ENCODE measurements at places on chromosomes 6 and 20.
A peak's percentile ranks its signal among the peaks of the same experiment; 100 is the strongest.

GRCh38 chr6:43941174-43941573, 171.2 kb downstream of the VEGFA start:
- no peak for DNase-seq

- peak; percentile 56 for DNase-seq
Measured at GRCh38 chr6:137927777-137928218, 60.7 kb downstream of the TNFAIP3 start.

DNA sequence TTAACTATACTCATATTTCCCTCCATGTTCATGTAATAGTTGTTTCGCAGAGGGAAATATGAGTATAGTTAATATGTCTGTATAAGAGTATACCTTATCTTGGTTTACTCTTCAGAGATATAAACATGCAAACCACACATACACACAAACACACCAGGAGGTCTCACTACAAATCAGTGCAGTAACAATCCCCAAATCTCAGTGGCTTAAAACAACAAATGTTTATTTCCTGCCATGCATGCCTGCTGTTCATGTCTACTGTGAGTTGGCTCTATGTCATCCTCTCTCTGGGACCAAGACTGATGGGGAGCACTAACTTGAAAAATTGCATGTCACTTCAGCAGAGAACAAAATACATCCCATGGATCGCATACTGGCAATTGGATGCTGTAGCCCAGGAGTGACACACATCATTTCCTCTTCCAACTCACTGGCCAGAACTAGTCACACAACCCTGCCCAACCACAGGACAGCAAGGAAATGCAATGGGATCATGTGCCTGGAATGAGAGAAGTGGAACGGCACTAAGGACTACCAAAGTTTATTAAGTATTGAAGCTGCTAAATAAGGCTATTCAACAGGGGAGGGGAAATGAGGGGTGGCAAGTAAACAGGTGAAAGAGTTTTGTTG, 89.0 kb upstream of the DTNBP1 start:
- no peak for DNase-seq

- DNase-seq = no peak
Measured at GRCh38 chr6:107712665-107713551, 111.2 kb downstream of the SCML4 start.

DNA sequence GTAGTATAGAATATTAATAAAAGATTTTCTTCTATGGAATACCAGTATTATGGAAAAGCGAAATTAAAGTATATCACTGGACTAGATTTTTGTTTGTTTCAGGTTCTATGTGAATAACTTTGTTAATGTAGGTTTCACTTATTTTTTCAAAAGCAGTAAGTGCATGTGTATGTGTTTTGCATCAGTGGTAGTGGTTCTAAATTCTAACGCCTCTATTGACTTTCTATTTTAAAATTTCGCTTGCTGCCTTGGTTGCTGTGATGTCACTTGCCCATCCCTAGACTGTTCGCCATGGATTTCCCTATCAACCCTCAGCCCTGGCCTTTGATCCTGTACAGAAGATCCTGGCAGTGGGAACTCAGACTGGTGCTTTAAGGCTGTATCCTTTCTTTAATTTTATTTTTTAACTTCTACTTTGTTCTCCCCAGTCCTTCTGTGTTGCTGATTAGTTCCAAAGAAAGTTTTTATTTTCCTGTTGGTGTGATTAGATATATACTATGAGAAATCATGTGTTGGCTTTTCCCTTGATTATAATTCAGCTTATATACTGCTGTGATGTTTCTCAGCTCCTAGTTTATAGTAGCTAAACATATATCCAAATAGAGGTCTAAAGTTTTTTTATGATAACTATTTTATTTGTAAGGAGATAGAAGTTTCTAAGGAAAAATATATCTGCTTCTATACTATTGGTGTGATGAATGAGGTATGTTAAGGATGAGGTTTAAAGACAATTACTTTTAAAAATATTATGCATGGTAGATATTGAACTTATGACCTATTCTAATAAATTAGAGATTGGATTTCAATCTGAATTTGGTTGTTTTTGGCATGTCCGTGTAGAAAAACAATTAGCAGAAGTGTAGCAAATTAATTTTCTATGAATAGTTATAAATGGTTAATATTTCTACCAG, 1.7 kb downstream of the STXBP5 start:
- no peak for DNase-seq

DNA sequence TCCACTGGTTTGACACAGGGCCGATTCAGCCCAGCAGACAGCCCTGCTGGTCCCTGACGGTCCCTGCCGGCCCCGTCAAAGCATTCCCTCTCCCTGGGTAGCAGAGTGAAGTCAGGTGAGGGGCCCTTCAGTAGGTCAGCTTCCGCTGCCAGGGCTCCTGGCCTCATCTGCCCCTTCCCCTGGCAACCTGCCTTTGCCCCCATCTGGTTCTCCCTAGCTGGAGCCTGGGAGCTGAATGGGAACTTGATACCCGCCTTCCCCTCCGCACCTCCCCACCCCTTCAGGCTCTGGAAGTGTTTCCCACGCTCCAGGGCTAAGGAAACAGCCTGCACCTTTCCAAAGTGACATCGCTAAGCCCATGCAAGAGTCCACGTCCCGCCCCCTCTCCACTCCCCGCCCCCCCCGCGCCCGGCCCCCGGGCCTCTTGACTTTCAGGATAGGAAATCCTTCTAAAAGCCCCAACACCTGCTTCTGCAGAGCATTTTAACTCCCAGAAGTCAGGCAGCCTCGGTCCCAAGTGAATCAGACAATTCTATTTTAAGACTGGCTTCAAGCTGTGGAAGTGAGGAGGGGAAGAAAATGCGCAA, 53.3 kb downstream of the ISM1 start:
- no peak for DNase-seq

DNA sequence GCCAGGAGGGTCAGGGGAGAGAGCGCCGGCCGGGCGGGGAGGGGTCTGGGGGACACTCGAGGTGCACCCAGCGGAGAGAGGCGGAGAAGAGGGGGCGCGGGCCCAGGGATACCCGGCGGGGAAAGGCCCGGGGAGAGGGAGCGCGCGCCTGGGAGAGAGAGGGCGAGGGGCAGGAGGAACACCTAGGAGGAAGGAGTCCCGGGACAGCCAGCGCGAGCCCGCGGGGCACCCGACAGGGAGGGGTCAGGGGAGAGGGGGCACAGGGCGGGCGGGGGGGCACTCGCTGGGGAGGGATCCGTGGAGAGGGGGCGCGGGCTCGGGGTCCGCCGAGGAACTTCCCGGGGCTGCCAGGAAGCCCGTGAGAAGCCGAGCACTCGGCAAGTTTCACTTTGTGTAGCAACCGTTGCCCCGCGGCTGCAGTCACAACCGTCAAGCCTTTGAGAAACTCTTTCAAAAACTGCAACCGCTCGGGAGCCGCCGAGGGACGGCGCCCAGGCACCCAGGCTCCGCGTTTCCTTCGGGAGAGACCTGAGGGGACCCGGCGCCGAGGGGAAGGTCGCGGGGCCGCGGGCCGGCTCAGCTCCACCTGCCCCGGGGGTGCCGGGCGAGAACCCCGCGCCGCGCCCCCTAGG, 471 bp downstream of the EZR start:
- peak; percentile 41 for DNase-seq

GRCh38 chr20:1894951-1895673, at the start of gene SIRPA:
SIRPA (plus strand) TSS chr20:1895407; CDS start chr20:1895448, 41 bp downstream.
- no peak for DNase-seq

GRCh38 chr6:84575264-84575663, 189.1 kb downstream of the TBX18 start:
- DNase-seq = no peak

DNA sequence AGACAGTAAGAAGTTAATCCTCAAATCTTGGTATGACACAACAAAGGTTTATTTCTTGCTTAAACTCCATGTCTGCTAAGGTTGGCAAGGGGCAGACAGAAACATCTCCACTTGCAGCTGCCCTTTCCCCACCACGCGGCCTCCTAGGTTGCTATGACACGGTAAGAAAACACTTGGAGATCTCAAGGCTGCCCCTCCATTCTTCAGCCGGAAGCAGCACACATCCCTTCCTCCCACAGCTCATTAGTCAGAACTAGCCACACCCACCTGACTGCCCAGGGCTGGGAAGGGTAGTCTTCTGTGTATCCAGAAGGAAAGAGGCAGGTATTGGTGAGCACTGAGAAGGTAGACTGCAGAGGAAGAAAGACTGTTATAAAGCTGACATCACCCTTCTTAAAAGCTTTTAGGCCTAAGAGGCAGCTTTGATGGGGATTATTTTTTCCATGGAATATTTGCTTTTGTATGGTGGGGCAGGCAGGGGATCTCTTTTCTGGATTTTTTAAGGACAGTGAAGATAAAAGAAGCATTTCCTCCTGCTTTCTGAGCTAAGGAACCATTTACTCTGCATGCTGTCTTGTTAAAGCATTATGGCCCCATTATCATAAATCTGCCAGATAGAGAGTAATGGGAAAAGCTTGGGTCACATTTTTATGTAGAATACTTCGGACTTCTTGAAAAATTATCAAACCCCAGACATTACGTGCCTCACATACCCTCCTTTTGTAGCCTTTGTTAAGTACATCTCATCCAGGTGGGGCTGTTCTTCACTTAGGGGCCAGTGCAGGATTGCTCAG, 41.6 kb downstream of the MRAP2 start:
- DNase-seq = no peak

GRCh38 chr20:49594931-49595315, 27.0 kb upstream of the PTGIS start:
- DNase-seq = no peak

- no peak for DNase-seq
Measured at GRCh38 chr6:9112544-9112943, 677.2 kb upstream of the SLC35B3 start.

- no peak for DNase-seq
Measured at GRCh38 chr20:59708326-59708725, 104.0 kb downstream of the PHACTR3 start.

Data from stimulated activated CD8-positive, alpha-beta memory T cell treated with anti-CD3 and anti-CD28 coated beads, Interleukin-12 subunit alpha, Interleukin-12 subunit beta, amount 100 ng/mL, for 1 hour (primary cell).